ENCODE measurements at places on chromosomes 4 and X.

GRCh38 chr4:13436962-13437361, 47.2 kb downstream of the RAB28 start:
- DNase-seq, result no peak

GRCh38 chr4:158538176-158538575, 16.5 kb downstream of the RXFP1 start:
- DNase-seq, result no peak

DNA sequence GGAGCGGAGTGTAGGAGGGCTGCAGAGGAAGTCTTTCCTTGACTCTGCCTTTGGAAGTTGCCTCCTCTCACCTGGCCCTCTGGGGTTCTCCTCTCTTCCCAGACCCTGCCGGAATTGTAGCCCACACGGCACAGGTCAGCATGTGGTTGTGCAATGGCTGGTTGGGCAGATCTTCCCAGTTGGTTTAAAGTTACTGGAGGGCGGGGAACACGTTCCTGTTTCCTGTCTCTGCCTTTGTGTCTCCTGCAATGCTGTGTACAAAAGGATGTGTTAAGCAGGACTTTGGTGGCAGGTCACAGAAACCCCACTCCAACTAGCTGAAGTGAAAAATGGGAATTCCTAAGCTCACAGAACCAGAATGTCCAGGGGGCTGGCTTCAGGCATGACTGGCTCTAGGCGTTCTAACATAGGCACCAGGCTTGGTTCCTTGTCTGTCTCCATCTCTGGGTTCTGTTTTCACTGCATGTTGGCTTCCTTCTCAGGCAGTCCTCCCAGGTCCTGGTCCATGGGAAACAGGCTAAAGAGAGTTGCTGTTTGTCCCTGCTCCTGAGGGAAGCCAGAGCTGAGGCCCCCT, 19.9 kb downstream of the SORCS2 start:
- no peak for DNase-seq

- DNase-seq, result no peak
These were observed at the start of gene ADGRA3 for GRCh38 chr4:22515888-22516541. TSS of gene ADGRA3 (minus strand) at chr4:22516066. CDS start at chr4:22515784, 282 bp downstream.

DNA sequence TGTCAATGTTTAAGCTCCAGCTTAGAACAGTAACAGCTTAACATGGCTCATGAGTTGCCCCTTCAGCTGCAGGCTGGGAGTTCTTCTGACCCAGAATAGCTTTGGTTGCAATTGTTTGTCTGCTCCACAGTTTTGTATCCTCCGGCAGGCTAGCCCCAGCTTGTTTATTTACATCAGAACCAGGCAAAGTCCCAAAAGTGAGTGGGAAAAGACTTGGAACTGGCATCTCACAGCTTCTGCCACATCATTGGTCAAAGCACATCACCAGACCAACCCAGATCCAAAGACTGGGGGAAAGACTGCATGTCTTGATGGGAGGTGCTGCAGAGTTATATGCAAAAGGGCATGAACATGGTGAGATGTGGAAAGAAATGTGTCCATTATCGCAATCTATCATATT, 231.2 kb upstream of the CPEB2 start:
- DNase-seq, result no peak

- no peak for DNase-seq
These were observed 10.2 kb upstream of the STBD1 start for GRCh38 chr4:76296286-76296820.

GRCh38 chr4:37516057-37516775, 170.0 kb downstream of the RELL1 start:
- no peak for DNase-seq

- no peak for DNase-seq
These were observed 310.3 kb upstream of the PRPS2 start for GRCh38 chrX:12480956-12481355.

DNA sequence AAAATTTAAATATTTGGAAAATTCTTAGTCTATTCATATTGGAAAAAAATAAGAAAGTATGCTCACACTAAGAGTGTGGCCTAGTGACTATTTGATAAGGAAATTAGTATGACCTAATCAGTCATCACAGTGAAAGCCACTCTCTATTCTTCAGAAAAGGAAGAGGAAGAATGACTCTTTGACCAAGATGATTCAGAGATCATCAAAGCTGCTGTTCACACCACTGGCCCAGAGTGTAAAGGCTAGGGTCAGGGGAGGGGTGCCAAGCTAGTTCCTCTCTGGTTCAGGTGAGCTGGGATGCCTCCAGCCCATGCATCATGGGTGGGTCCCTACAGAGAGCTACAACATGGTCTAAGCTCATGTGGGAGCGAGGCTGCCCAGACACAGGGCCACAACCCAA, 396.9 kb upstream of the NDST3 start:
- no peak for DNase-seq

- DNase-seq, result no peak
These were observed 113.2 kb upstream of the SPRY1 start for GRCh38 chr4:123283371-123283895.

DNA sequence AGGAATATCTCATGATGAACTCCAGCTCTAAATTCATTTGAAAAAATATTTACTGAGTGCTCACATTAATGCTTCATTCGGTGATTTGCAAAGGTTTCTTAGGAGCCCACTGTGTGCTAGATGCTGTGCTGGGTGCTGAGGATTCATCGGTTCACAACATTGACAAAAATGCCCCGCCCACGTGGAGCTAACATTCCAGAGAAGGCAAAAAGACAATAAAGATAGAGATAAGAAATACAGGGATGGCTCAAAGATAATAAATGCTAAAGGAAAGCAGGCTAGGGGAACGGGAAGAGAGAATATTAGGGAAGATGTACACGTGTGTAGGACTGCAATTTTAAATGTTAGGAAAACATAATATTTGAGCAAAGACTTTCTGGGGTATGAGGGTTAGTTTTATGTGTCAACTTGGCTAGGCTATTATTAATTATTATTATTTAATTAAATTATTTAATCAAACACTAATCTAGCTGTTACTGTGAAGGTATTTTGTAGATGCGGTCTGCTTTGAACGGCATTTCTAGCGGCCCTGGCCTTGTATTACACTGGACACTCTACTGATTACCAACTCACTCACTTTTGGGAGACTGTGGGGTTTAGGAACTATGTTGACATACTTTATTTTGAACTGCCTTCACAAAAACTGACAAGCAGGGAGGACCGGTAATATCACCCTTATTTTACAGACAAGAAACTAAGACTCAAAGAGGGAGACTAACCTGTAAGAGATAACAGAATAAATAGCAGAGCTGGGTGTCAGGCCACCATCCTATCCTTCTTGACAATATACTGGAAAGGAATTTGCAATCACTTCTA, 61.9 kb upstream of the IRF2 start:
- DNase-seq, result no peak

GRCh38 chrX:132022198-132022966, 720 bp upstream of the STK26 start:
- DNase-seq, result no peak

GRCh38 chrX:13797512-13797911, 19.4 kb downstream of the GPM6B start:
- DNase-seq, result no peak

- DNase-seq, result no peak
These were observed 498.9 kb downstream of the INPP4B start for GRCh38 chr4:142347241-142347640.

GRCh38 chrX:100874325-100874724, at the start of gene NOX1:
TSS of gene NOX1 (minus strand) at chrX:100874359. CDS start at chrX:100874139, 220 bp downstream.
- no peak for DNase-seq

DNA sequence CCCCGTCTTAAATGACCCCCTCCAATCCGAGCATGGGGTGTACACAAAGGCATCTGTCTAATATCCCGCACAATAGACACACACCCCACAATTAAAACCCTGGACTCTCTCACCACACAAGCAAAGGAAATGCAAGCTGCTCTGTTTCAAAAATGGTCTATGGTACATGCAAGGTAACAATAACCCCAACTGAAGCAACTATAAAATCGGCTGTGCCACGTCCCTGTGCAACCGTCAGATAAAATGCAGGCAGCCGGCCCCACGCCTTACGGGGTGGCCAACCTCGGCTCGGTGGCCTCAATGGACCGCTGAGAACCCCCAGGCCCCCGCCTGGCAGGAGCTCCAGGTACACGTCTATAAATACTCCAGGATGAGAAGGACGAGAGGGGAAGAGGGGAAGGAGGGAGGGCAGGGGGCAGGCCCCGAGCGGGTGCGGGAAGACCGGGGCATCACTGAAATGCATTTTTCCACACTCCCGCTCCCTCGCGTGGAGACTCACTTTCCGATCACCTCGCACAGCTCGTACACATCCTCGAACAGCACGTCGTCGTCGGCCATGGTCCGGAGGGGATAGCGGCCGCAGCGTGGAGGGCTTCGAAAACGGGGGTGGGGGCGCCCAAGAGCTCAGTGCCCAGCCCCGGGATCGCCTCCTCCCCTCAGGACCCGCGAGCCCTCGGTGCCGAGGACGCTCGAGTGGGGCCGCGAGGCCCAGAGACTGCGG, 763 bp downstream of the CASK start:
- no peak for DNase-seq

- no peak for DNase-seq
These were observed 62.2 kb upstream of the FAM241A start for GRCh38 chr4:112082954-112083586.

DNA sequence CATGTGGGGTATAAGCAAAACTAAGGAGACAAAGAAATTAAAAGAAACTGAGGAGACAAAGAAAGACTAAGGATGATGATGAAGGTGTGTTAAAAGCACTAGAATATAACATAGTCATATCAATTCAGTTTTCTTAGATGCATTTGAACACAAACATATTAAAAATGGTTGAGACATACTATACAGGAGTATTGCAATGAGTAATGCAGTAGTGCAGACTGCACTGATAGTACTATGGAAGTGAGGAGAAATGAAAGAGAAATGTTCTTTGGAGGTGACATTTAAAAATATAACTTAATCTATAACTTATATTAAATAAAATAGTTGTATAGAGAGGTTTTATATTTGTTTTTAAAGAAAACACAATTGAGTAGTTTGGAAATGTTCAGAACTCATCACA, 279.2 kb downstream of the CAMK2D start:
- no peak for DNase-seq

DNA sequence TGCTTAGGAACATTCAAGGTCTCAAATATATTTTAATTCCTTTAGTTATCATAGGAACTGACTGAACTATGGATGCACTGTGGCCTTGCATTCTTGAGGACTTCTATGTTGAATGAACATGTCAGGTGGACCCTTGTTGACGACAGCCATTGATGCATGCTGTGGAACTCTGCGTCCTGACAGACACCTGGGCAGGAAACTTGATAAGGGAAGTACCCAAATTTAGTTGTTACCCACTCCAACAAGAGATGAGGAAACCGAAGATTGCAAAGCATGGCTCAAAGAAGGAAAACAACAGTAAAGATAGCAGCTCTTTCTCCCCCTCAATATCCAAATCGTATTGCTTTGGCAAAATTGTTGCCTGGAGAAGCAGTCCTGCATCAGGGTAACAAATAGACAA, 540.0 kb upstream of the NR3C2 start:
- no peak for DNase-seq

GRCh38 chr4:128600996-128601871, 208.3 kb upstream of the JADE1 start:
- no peak for DNase-seq

DNA sequence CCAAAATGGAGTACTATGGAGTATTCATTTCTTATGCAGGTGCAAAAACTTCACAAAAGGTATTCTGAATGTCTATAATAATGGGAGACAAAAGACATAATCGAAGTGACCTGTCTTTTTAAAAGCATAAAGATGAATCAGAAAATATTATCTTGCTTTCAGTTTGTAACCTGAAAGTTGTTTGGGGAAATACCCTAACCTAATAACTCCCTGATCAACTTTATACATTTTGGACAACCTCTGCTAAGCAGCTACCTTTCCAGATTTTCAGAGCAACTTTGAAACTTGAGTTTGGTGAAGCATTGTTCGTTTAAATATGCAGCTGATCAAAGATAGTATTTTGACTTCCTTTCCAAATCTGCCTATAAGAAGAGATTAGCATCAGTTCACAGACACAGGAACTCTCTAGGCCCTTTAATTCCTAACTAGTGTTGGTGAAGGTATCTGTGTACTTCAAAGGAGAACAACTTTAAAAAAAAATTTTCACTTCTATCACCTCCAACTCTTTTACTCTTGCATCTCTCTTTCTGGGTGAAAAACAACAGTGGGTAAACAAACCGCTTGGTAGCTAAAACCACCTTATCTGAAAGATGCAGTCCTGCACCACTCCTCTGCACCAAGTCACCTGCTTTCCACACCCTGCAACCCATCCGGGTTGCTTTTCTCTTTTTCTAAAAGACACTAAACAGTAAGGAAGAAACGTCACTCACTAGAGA, 26.5 kb downstream of the CD40LG start:
- no peak for DNase-seq

DNA sequence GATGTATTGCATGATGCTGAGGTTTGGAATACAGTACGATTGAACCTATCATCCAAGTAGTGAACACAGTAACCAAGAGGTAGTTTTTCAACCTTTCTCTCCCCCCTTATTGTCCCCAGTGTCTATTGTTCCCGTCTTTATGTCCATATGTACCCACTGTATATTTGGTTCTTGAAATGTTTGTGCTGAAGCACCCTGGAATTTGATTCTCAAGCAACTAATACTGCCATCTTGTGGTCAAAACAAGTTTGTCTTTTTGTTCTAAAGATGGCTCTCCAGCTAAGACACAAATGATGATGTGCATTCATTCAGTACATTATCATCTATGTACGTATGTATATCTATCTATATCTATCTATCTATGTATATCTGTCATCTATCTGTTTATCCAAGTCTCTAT, 33.5 kb upstream of the DCX start:
- no peak for DNase-seq

- DNase-seq, result no peak
These were observed 35.5 kb downstream of the NWD2 start for GRCh38 chr4:37279894-37280592.

DNA sequence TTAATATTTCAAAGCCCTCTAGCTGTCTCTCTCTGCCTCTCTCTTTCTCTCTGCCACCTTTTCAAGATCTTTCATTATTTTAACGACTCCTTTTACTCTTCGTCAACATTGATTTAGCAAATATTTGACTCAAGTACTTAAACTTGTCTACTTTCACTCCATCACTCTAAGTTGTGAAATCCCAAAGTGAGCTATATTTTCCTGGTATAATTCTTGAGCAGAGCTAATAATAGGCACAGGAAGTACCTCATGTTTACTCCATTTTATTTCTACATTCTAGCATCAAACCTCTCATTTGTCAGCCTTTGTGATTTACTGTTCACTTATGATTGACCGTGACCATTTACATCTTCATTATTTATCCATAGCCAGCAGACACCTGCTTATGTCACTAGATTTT, 482.5 kb downstream of the RPA4 start:
- DNase-seq, result no peak

DNA sequence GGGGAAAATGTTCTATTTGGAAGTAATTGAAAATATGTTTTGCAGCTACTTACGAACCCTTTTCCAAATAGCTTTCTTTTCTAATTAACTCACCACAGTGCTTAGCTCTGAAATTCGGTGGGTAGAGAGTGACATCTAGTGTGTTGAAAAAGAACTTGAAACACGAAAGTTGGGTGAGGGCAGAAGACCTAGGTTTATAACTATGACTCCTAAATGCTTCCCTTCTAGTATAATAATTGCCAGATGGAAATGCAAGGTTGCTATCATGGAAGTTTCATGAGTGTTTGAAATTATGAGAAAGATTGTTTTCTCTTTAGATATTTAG, 77.3 kb upstream of the NOCT start:
- DNase-seq, result no peak

All from activated CD8-positive, alpha-beta memory T cell treated with anti-CD3 and anti-CD28 coated beads for 4 hours (primary cell).